Right ventricle myocardium inferior (tissue), 1 donor: ENCODE measurements at places on chromosomes 16 and 17. TPM values are rescaled to one million over a fixed set of nuclear protein-coding genes. Genes with fewer than 3 reads are reported as not detected.

HSPB9 gene
- total RNA-seq, result 0.11 TPM

DNA sequence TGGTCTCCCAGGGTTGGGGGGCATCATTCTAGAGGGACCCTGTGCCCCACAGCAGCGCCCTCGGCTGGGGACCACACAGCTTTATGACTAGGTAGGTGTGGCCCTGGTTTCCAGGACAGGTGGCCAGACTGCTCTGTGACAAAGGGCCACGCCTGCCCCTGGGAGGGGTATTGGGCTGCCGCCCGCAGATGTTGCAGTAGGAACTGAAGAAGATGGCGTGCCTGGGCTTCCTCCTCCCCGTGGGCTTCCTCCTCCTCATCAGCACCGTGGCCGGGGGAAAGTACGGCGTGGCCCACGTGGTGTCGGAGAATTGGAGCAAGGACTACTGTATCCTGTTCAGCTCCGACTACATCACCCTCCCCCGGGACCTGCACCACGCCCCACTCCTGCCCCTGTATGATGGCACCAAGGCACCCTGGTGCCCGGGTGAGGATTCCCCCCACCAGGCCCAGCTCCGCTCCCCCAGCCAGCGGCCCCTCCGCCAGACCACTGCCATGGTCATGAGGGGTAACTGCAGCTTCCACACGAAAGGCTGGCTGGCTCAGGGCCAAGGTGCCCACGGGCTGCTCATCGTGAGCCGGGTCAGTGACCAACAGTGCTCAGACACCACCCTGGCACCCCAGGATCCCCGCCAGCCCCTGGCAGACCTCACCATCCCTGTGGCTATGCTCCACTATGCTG lies at the start of gene SPPL2C:
TSS of gene SPPL2C (plus strand) at position 187 of the 681 bp plus-strand sequence. CDS start at position 213, 26 bp downstream.
- no peak for DNase-seq

- no peak for DNase-seq
Observed at GRCh38 chr17:63463771-63464170, 13.1 kb upstream of the ACE start.

DNA sequence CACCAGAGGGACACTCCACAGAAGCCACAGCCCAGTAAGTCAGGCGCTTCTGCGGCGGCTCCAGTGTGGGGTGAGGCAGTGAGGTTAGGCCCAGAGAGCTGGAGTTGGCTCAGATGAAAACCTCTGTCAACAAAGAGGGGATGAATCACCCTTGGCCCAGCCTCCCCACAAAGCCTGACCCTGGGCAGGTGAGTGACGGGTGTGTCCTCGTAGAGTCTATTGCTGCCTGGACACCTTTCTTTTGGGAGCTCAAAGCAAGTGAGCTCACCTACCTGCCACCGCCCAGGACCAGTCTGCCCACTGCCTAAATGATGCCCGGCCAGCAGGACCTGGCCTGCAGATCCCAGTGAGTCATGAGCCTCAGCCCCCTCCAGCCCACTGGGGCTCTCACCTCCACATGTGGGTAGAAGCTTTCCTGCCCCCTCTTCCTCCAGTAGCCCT lies 24.9 kb upstream of the DBNDD1 start:
- no peak for DNase-seq

- DNase-seq, result no peak
Observed at GRCh38 chr17:56879280-56879679, 34.6 kb downstream of the TRIM25 start.

GRCh38 chr16:24217461-24217860 lies 38.7 kb upstream of the CACNG3 start:
- no peak for DNase-seq

TLCD3B gene
- not detected for total RNA-seq

DNA sequence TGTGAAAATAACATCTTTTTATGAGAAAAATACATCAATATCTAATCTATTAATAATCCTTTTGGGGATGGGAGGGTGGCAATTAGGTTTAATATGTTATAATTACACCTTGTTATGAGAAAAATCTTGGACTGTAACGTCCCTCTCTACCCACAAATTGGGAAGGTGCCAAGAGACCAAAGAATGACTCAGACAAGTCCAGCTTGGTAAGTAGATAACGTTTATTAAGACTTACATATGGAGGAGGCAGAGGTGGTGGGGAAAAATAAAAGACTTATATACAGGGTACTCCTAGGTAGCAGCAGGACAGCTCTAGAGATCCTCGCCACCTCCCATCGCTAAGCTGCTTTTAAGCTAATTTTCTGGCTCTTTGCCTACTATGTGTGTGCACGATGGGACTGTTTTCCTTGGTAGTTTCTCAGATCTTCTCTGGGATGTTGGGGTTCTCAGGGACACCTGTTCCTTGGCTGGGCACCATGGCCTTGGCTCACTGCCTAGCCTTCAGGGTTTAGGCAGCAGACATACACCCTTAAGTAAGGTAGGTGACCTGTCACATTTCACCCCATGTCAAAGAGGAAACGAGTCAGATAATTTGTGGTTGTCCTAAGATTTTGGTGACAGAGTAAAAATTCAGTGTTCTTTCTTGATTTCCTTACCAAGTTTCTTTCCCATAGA lies 31.5 kb downstream of the RBL2 start:
- no peak for DNase-seq

CACNG3 gene
- total RNA-seq, result not detected

- DNase-seq, result no peak
Observed at GRCh38 chr16:22627043-22627442, 116.4 kb downstream of the NPIPB5 start.

NLGN2 gene
- total RNA-seq, result 7.0 TPM

KRTAP2-1 gene
- not detected for total RNA-seq

DNA sequence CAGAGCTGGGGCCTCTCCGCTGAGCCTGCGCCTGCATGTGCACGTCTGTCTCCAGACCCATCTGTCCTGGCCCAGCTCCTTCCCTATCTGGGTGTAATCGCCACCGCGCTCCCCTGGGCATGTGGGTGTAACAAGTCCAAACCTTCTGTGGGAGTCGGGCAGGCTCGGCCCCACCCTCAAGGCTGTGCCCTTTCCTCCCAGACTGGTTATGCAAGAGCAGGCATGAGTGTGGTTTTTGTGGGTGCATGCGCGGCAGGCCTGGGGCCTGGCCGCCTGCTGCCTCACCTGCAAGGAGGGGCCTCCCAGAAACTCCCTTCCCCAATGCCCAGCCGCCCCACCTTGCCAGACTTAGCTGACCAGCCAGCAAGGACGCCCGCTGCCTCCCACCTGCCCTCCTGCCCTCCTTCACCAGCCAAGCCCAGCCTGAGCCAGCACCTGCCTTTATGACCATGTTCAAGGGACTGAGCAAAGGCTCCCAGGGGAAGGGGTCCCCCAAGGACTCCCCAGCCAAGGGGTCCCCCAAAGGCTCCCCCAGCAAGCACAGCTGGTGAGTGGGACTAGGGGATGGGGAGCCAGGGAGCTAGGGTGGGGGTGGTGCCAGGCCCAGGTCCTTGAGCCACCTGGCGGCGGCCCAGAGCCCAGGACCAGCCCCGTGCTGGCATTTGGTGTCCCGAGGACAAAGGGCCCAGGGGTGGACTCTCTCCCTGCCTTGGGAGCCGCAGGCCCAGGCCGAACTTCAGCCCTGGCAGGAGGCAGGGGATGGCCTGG lies at the start of gene EVPLL:
TSS of gene EVPLL (plus strand) at position 342 of the 768 bp plus-strand sequence. CDS start 3,160 bp downstream, outside the sequence.
- peak; percentile 88 for DNase-seq

PRSS21 gene
- not detected for total RNA-seq

GRCh38 chr16:12546918-12547607 lies 256.6 kb downstream of the CPPED1 start:
- DNase-seq, result no peak

DNA sequence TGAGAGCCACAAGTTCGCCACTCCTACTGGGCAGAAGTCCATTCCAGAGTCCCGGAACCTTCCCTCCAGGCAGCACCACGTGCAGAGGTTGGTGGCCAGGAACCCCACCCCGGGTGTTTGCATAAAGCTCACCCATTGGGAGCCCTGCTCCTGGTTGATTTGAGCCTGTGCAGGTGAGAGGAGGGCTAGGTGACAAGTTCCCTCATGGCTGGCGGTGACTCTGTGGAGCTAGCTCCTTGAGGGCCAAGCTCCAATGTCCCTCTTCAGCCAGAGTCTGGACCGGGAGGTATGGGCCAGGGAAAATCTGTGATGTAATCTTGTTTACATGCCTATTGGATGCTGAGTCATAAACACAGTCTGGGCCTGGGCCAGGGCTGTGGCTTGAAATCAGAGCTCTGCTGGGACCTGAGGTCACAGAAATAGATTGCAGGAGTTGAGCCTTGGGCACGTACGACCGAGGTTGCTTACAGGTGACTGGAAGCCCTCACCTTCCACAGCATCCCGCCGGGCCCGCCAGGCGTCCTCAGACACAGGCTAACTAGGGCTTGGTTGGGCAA lies 118.9 kb downstream of the AATF start:
- peak; percentile 78 for DNase-seq

DNA sequence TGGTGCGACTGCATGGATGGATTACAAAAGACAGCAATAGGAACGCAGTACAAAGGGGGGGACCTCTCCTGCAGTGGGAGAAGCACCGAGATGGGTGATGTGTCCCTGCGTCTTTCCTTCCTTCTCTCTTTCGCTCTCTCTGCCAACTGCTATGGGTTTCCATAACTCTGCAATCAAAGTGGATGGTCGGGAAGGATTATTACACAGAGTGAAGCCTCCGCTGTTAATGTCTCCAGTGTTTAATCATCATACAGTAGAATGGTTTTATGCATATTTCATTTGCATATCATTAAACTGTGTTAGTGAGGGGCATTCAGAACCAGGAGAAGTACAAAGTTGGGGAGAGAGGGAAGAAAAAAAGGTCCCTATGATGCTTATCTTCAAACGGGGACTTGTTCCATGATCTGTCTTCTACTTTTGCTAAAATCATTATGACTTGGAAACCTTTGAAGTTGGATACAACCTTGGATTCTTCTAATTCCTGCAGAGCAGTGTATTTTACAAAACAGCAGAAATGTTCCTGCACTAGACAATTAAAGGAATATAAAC lies 255.9 kb upstream of the PMFBP1 start:
- no peak for DNase-seq

DNA sequence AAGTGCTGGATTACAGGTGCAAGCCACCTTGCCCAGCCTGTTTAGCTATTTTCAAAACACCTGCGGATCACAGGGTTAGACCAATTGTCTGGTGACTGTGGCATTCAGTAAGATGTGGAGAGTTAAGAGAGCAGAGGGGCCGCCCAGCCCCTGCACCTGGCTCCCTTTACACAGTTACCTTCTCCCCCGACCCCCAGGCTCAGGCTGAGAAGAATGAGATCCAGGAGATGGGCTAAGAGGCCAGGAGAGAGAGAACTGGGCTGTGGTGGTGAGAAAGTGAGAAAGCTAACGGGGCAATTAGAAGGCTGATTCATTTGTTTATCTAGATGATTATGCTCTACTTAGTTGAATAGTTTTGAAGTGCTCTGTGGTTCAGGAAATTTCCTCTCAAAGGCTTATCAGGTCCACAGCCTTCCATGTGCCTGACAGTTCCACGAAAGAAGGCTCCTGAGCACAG lies 67.8 kb upstream of the AXIN2 start:
- no peak for DNase-seq

- no peak for DNase-seq
Observed at GRCh38 chr17:82805254-82805653, 34.6 kb downstream of the ZNF750 start.

DNA sequence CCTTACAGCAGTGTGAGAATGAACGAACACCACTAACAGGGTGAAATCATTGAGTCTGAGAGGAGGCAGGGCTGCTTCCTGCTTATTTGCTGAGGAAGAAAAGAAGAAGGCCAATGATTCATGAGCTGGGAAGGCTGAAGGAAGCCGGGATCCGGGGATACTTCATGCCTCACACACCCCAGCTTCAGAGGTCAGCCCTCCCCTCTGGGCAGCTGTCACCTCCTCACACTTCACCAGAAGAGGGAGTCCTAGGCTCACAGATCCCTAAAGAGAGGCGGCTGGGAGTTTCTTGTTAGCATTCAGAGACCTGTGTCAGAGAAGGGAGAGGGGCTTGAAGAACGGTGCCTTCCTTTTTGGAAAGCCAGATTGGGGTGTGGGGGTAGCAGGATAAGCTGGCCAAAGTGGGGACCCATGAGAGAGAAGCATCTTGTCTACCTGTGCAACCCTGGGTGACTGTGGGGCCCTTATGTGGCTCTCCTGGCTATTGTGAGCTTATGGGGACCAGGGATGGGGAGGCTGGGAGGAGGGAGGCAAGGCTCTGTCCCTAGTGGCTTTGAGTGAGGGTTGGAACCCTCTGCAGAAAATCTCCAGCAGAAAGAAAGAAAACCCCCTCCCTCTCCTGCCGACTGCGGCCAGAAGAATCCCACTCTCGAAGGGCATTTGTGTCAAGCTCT lies 94.6 kb downstream of the RGS9 start:
- DNase-seq, result no peak

- DNase-seq, result no peak
Observed at GRCh38 chr17:19549746-19550623, 16.3 kb downstream of the SLC47A1 start.

DNA sequence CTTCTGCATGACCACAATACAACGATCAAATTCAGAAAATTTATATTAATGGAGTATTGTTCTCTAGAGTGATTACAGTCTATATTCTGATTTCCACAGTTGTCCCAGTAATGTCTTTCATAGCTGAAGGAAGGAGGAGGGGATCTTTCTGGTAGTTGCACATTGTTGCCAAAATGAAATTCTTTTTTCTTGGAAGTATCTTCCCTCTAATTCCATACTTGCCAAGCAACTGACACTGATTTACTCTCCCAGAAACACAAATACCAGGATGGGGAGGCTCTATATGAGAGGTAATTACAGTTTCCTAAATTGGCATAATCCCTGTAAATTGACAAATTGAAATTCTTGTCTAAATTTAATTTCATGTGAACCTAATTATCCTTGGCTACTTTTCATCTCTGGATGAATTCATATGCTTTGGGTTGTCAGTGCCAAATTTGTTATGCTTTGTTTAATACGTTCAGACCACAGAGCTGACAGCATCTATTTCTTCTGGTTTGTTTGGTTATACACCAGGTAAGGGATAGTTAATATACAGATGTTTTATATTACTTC lies 30.0 kb downstream of the NOL11 start:
- no peak for DNase-seq
